ENCODE measurements at places on chromosomes 13 and 19.

DNA sequence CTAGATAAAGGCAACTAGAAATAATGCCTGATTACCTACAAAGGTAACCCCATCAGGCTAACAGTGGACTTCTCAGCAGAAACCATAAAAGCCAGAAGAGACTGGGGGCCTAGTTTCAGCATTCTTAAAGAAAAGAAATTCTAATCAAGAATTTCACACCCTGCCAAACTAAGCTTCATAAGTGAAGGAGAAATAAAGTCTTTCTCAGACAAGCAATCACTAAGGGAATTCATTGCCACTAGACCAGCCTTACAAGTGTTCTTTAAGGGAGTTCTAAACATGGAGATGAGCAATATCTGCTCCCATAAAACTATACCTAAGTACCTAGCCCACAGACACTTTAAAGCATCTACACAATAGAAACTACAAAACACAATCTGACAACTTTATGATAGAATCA, 823.5 kb downstream of the PCDH17 start:
- no peak for DNase-seq

DNA sequence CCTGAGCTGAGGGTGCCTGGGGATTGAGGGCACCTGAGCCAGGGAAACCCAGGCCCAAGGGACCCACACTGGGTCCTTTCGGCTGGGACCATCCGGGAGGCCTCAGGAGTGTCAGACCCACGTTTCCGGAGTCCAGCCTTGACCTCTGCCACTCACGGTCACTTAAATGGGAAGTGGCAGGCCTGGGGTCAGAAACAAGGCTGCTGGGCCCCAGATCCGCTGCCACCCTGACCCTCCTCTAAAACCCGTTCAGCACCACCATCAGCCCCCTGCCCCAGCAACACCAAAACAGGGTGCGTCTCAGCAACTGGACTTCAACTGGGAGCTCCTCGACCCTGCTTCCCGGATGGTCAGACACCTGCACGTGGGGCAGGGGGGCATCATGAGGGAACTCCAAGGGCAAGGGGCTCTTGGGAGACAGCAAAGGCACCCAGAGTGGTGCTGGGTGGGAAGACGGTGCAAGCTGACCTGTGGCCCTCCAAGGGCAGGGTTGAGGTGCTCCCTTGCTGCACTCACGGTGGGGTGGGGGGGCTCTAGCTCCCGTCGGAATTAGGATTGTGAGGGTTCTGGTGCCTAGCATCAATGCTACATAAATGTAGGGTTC, 1.2 kb upstream of the PLPP2 start:
- DNase-seq = no peak

DNA sequence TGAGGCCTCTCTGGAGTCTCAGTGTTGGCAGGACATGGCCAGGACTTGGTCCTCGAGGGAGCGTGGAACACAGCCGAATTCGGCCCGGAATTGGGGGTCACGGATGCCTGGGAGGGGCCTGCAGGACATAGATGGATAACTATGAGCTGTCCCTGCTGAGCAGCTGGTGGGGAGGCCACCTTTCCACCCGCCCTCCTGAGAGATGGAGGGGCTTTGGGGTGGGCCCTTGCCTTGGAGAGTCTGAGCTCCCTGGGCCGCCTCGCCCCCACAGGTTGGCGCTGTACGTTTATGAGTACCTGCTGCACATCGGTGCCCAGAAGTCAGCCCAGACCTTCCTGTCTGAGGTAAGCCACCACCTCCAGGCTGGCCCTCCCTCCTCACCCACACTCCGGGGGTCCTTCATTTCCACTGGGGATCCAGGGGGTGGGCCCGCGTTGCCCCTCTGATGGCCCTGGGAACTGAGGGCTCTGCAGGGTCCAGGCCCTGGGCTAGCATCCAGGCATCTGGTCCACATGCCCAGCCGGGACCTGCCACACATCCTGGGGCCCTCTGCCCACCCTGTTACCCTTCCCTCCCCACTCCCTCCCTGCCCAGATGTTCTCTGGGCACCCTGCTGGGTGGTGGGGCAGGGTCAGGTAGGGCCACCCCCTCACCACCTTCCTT, 8.0 kb downstream of the SSBP4 start:
- no peak for DNase-seq

- no peak for DNase-seq
Observed at GRCh38 chr13:22017226-22017625, 346.4 kb downstream of the FGF9 start.

DNA sequence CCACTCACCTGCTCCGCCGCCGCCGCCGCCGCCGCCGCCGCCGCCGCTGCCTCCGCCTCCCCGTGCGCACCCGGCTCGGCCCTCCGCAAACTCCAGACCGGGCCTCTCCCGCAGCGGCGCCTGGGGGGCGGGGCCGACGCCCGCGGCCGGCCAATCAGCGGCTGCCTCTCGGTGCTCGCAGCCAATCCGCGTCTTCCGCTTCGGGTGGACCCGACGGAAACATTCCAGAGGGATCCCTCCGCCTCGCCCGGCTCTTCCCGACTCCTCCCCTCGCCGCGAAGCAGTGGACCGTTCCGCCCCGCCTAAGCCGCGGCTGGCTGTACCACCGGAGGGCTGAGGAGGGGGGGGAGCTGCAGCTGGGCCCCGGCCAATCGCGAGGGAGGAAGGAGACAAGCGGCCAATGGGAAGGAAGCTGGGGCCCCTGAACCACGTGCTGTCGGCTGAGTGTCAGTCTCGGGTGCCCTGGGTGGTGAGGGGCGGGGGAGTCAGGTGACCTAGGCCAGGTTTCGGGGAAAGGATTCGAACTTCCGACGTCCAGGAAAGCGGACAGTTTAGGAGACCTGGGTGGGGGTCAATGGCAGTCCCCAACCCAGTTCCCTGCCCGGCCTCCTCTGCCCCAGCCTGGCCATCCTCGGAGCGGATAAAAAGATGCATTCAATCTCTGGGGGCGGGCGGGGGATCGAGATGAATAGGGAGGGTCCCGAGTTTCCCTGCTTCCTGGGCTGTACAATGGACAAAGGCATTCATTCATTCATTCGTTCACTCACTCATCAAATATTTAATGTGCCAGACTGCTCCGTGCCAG, at the start of gene GIPC1:
TSS of gene GIPC1 (minus strand) at position 99 of the 805 bp plus-strand sequence. CDS start 13,151 bp downstream, outside the sequence.
- peak; percentile 99 for DNase-seq

GRCh38 chr13:78604782-78605611, 1.6 kb upstream of the POU4F1 start:
- no peak for DNase-seq

GRCh38 chr19:46821512-46822409, 28.9 kb downstream of the AP2S1 start:
- no peak for DNase-seq

DNA sequence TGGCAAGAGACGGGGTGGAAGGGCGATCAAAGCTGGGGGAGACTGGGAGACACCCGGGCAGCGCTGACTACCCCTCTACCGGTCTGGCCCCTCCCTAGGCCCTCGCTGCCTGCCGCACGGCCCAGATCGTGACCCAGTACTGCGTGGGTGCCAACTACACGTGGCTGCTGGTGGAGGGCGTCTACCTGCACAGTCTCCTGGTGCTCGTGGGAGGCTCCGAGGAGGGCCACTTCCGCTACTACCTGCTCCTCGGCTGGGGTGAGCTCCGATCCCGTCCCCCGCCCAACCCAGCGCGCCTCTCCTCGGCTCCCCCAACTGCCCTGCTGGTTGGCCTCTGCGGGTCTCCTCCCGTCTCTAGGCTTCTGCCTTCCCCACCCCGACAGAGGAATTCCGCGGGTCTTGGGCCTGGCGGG, 8.8 kb downstream of the GIPR start:
- DNase-seq = no peak

GRCh38 chr13:106212386-106213010, 323.0 kb downstream of the EFNB2 start:
- DNase-seq = peak; percentile 94

DNA sequence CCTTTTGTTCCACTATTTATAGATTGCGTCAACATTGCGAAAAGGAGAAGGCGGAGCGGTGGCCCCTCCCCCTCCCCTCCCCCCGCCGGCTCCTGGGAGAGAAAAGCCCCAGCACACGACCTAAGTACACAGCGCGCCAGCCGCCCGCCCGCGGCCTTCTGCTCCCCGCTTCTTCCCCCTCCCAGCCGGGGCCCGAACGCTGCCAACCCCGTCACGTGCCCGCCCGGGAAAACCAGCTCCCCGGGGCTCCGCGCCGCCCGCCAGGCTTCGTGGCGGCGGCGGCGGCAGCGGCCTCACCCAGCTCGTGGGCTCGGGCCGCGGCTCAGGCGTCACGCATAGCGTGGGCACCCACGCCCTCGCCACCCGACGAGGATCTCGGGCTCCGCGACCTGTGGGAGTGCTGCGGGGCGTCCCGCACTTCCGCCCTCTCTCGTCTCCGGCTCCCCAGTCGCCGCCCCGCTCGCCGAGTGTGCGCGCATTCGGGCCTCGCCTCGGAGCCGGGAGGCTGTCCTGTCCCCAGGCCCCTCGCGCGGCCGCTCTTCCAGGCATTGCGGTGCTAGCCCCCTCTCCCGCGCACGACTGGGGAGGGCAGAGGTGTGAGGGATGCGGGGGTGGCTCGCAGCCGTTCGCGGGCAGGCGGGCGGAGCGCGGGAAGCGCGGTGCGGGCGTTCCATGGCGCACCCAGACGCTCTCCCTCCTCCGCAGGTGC, 110.5 kb downstream of the KCNRG start:
- DNase-seq = peak; percentile 93

DNA sequence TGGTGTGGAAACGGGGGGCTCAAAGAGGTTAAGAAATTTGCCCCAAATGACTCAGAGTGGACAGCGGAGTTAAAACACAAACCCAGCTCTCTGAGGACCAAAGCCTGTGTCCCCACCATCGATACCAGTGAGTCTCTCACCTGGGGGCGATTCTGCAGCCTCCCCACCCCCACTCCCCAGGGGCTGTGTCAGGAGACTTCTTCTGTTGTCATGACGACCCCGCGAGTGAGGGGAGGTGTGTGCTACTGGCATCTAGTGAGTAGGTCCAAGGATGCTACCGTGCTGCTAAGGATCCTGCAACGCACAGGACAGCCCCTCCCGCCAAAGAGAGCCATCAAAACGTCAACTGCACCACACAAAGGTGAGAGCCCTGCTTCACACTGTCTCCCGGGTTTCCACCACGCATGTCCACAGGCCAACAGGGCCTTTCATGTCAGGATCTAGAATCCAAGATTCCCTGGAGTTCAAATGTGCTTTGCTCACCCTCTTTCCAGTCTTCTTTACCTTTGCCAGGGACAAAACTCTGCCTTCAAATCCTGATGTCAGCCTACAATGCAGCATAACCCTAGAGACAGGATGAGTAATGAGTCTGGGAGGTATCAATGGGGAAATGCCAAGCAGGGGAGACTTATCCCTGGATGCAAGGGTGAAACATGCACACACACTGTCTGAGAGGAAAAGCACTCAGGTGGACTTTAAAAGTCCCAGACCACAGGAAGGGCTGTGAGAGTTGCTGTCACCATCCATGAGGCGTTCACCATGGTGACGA, 3.9 kb downstream of the RANBP3 start:
- DNase-seq = no peak

DNA sequence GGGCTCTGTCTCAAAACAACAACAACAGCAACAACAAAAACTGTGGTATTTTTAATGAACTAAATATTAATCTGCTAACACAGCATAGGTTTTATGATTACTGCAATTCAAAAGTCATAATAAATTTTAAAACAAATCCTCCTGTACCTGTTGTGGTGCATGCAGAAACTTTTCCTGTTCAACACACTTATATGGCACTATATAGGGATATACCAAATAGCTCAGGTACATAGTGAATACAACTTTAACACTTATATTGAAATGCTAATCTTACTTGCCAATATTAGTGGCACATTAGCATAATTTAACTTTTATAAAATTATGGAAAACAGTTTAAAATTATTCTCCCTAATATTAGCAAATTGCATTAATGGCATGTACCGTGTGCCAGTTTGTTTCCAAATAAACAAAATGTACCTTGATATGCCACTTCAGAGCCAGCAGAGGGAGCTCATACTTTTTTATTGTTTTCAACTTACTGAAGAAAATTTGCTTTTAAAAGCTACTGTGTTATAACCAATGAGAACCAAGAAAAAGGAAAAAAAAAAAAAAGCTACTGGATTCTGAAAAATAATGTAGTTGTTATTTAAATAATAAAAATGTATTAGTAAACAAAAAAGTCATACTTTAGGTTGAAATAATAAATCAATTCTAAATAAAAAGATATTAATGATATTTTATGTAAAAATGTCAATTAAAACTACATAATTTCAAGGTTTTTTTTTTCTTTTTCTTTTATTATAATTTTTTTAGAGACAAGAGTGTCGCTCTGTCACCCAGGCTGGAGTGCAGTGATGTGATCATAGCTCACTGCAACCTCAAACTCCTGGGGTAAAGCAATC, 18.0 kb upstream of the RBM26 start:
- peak; percentile 66 for DNase-seq

- no peak for DNase-seq
Observed at GRCh38 chr13:99000137-99000536, 22.3 kb upstream of the DOCK9 start.

DNA sequence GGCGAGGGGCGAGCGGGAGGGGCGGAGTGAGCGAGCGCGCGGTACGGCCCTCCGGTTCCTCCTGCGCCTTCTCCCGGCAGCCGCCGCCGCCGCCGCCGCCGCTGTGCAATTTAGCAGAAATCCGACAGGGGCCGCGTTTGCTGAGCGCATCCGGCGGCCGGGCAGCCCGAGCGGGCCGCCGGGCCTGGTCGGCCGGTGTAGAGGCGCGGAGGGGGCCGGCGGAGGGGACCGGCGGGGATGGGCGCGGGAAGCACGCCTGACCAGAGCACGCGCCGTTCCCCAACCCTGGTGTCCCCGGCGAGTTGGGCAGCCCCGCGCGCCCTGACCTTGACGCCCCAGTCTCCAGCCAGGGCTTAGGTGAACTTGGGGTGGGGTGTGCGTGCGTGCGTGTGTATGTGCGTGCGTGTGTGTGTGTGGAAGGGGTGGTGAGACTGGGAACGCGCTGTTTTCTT, 144.5 kb upstream of the ZNF536 start:
- DNase-seq = peak; percentile 82

DNA sequence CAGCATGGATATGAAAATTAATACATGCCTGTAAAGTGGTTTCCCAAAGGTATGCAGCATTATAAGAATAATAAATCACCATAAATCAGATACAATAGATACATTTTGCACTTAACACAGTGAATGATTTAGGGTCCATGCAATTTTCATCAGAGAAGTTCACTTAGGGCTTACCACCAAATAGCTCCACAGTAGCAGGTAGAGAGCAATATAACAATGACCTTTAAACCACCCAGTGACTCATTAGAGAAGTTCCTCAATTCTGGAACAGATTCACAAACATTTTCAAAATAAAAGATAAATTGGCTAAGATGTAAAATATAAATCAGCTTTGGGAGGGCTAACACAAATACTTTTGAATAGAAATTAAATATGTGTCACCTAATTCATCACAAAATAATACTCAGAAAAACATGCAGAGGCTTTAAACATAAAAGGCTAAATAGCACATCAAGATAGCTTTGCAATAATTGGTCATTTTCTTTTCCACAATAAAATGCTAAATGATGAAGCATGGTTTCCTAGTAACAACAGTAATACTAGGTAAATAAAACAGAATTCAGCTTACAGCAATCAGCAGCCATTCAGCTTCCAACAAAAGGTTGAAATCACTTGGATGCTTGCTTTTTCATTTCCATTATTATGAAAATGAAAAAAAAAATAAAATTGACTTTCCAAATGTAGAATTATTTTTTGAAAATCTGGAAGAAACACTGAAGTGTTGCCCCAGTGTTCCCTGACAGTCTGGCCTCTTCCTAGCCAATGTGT, 84.3 kb upstream of the NBEA start:
- DNase-seq = peak; percentile 3

All from AG10803 (cell line).